Trophoblast cell (in vitro differentiated cells and primary cell): ENCODE measurements at places on chromosomes 1 and 21.

- no peak for DNase-seq
Measured at GRCh38 chr1:45116820-45117219, 89.6 kb downstream of the ZSWIM5 start.

DNA sequence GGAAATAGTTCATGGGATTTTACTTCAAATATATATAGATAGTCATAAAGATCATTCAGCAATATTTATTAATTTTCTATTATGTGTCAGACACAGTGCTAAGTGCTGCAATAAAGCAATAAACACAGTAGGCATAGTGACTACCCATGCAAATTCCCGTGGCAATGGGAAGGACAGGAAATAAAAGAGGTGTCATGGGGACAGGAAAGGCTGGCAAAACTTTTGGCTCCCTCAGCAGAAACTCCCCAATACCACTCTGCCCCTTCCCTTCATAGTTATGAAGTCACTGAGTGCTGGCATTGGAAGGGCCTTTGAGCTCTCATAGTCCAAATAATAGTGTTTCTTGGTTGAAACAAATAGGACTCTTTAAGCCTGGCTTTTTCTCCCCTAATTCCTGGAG lies 104.4 kb upstream of the DPT start:
- no peak for DNase-seq

DNA sequence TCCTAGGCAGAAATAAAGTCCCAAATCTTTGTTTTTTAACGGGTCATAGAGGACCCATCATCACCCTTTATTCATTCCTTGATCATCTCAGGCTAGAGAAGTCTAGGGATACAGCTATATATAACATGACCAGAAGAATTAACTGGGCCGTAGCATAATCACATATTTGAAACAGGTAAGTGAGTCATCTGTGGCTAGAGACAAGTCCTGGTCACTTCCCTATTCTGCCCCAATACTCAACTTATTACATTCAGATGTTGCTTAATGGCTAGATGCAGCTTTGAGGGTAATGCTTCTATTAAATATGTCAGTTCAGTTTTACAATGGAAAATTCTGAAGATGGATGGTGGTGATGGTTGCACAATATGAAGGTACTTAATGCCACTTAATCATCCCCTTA lies 47.0 kb downstream of the EXO1 start:
- peak; percentile 6 for DNase-seq

DNA sequence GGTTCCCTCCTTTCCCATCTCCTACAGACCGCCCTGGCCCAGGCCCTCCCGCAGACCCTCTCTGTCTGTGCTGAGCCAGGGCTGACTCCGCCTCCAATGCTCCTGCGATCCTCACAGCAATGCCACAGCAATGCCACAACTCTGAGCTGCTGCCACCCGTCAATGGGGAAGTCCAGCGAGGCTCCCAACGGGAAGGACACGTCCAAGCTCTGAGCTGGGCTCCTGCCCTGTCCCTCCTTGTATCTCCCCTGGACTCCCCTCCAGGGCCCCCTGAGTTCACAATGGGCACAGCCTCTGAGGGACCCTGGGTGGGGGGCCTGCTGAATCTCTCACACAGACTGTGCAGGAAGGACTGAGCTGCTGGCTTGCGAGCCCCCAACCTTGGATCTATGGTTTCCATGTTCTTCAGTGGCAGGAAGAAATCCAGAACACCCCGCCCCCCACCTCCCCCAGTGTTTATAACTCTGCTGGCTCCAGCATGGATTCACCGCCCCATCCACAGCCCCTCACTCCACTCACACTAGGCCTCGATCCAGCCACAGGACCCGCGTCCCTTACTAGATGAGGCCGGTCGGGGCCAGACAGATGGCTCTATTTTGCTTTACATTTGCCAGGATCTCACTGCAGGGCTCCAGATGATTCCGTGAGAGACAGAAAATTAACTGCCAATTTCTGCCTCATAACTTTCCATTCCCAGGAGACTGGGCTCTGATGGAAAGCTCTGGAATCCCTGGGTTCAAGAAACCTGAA lies 338.0 kb downstream of the MATN1 start:
- no peak for DNase-seq

GRCh38 chr1:186799689-186800054 lies 29.1 kb upstream of the PLA2G4A start:
- no peak for DNase-seq

DNA sequence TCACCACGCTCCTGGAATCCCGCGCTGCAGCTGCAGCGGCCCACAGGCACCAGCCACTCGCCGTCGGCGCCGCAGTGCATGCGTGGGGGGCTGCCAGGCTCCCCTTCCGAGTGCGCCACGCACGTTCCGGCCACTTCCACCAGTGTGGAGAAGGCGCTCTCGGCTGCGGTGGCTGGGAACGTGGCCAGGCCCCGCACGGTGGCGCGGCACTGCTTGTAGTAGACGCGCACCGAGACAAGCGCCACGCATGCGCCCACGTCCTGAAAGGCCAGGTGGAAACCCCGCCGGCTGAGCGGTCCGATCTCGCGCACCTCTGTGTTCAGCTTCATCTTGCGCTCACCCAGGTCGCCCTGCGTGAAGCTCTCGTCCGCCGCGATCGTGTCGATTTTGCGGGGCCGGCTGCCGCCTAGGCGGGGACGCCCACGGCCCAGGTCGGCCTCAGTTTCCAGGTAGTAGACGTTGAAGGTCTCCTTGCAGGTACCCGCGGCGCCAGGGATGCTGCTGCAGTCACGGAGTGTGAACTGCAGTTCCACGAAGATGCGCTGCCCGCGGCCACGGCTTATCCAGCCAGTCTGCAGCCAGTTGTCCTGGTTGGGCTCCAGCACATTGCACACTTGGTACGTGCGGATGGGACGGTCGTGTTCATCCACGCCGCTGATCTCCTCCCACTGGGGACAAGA lies 3.4 kb downstream of the EPHA10 start:
- DNase-seq, result no peak
